ENCODE measurements at places on chromosomes 7 and 10. TPM values are rescaled to one million over a fixed set of nuclear protein-coding genes. Genes with fewer than 3 reads are reported as not detected.

CTAGE4 gene
- 17.4 TPM for total RNA-seq

SPDYE8 gene
- total RNA-seq, result not detected

MAPK8 gene
- 96.6 TPM for total RNA-seq

MAD1L1 gene
- 64.4 TPM for total RNA-seq

ZNF853 gene
- total RNA-seq, result 1.7 TPM

LRGUK gene
- 0.94 TPM for total RNA-seq

FAM24B gene
- 5.3 TPM for total RNA-seq

STAMBPL1 gene
- 4.3 TPM for total RNA-seq

TRPV5 gene
- not detected for total RNA-seq

GIMAP4 gene
- not detected for total RNA-seq

SEPTIN7 gene
- 219 TPM for total RNA-seq

SPOCK2 gene
- 41.8 TPM for total RNA-seq

GDF10 gene
- not detected for total RNA-seq

AZGP1 gene
- total RNA-seq, result not detected

CACNA2D1 gene
- 15.0 TPM for total RNA-seq

C10orf105 gene
- total RNA-seq, result not detected

LRRD1 gene
- total RNA-seq, result not detected

ZMIZ2 gene
- total RNA-seq, result 22.7 TPM

GIMAP2 gene
- 0.85 TPM for total RNA-seq

TCAF2 gene
- total RNA-seq, result 0.35 TPM
